CD8-positive, alpha-beta memory T cell (primary cell): ENCODE measurements at places on chromosomes 7 and 10. TPM values are rescaled to one million over a fixed set of nuclear protein-coding genes. Genes with fewer than 3 reads are reported as not detected.

The TRA2A gene
- polyA plus RNA-seq = 37.1 TPM

The BCL7B gene
- 101 TPM for polyA plus RNA-seq

The CCZ1 gene
- 46.3 TPM for polyA plus RNA-seq

The TACC2 gene
- not detected for polyA plus RNA-seq

The PPP1R3A gene
- polyA plus RNA-seq = not detected

- no peaks in the 10 kb centered on the region for H3K4me1 ChIP-seq
- no peak overlapping the region for H3K27ac ChIP-seq
- H3K4me3 ChIP-seq = no peak overlapping the region
- no peaks in the 10 kb centered on the region for H3K27me3 ChIP-seq
Measured at GRCh38 chr7:108189733-108190388, 59.7 kb upstream of the LAMB4 start.

- no peaks in the 10 kb centered on the region for H3K27me3 ChIP-seq
- no peaks in the 10 kb centered on the region for H3K4me1 ChIP-seq
- no peak overlapping the region for H3K27ac ChIP-seq
- DNase-seq = no peak
- H3K4me3 ChIP-seq = no peak overlapping the region
Measured at GRCh38 chr7:103093429-103093828, 18.5 kb downstream of the ARMC10 start.

- no peak overlapping the region for H3K4me3 ChIP-seq
- no peaks in the 10 kb centered on the region for H3K27me3 ChIP-seq
- no peak overlapping the region for H3K27ac ChIP-seq
- no peaks in the 10 kb centered on the region for H3K36me3 ChIP-seq
Measured at GRCh38 chr10:24872049-24872789, 80.2 kb downstream of the PRTFDC1 start.

- no peak for DNase-seq
- no peak overlapping the region for H3K4me3 ChIP-seq
- peaks cover 61% of the 10 kb centered on the region for H3K4me1 ChIP-seq
- peaks cover 59% of the 10 kb centered on the region for H3K36me3 ChIP-seq
Measured at GRCh38 chr7:50397971-50398324, 52.2 kb downstream of the FIGNL1 start.

DNA sequence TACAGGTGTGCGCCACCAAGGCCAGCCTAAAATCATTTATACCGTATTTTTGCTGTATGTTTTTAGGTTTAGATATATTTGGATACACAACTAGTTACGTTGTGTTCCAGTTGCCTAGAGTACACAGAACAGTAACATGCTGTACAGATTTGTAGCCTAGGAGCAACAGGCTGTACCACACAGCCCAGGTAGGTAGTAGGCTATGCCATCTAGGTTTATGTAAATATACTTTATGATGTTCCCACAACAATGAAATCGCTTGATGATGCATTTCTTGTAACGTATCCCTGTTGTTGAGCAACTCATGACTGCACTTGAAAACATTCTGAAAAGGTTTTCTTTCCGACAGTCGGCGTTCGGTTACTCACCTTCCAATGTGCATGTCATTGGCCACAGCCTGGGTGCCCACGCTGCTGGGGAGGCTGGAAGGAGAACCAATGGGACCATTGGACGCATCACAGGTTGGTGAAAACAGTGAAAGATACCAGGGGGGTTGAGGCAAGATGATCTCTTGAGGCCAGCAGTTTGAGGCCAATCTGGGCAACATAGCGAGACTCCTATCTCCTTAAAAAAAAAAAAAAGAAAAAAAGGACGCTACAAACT, 7.7 kb downstream of the PNLIP start:
- no peak overlapping the region for H3K27ac ChIP-seq
- no peaks in the 10 kb centered on the region for H3K36me3 ChIP-seq
- DNase-seq = no peak
- H3K4me3 ChIP-seq = no peak overlapping the region
- H3K4me1 ChIP-seq = no peaks in the 10 kb centered on the region
- no peaks in the 10 kb centered on the region for H3K27me3 ChIP-seq

GRCh38 chr7:15855525-15856109, 169.1 kb upstream of the MEOX2 start:
- no peaks in the 10 kb centered on the region for H3K4me1 ChIP-seq
- no peak overlapping the region for H3K27ac ChIP-seq
- no peaks in the 10 kb centered on the region for H3K36me3 ChIP-seq
- no peaks in the 10 kb centered on the region for H3K27me3 ChIP-seq

GRCh38 chr7:150954986-150955518, 23.1 kb downstream of the KCNH2 start:
- no peaks in the 10 kb centered on the region for H3K36me3 ChIP-seq
- no peaks in the 10 kb centered on the region for H3K4me1 ChIP-seq
- H3K27me3 ChIP-seq = peaks cover 7% of the 10 kb centered on the region
- peak overlapping the region; percentile 19 for H3K4me3 ChIP-seq
- H3K27ac ChIP-seq = peak overlapping the region; percentile 79

DNA sequence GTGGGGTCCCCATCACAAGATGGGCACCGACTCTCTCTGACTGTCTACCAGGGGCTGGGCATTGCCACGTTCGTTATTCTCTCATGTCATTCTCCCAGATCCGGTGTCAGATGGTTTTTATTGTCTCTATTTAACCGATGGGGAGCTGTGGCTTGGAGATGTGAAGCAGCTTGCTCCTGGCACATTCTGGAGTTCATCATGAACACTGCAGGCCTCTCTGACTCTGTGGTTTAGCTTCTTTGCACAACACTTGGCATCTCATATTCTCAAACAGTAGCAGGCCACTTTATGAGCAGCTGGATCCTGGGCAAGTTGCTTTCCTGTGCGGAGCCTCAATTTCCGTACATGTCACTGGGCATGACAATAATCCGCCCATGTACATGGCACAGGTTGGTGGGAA, 119.9 kb downstream of the LRRC18 start:
- no peak overlapping the region for H3K4me3 ChIP-seq
- H3K4me1 ChIP-seq = no peaks in the 10 kb centered on the region
- no peak overlapping the region for H3K27ac ChIP-seq
- no peaks in the 10 kb centered on the region for H3K36me3 ChIP-seq

DNA sequence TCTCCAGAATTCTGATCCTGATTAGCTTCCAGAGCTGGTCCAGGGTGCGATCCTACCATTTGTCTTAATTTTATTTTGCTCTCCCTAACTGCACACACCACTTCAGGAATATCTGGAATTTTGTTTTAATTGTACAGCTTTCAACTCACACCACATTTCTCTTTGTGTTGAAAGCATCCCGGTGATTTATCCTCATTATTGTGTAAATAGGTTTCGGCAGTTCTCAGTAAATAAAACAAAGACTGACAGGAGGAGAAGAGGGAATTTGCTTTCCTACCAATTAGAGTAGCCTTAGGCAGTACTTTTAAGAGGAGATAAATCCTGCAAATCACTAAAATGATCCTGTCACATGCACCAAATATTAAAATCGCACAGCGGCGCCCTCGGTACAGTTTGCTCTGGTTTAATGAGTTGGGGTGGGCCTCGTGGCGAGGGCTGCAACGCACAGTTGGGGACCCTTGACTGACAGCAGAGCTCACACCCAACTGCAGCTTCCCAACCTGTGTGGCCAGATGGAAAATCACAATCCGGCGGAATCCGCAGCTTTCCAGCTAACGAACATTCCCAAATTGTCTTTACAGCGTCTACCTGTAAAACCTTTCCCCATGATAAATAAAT, 62.6 kb downstream of the EBF3 start:
- no peak overlapping the region for H3K27ac ChIP-seq
- H3K4me1 ChIP-seq = no peaks in the 10 kb centered on the region
- H3K36me3 ChIP-seq = no peaks in the 10 kb centered on the region
- H3K4me3 ChIP-seq = no peak overlapping the region
- no peak for DNase-seq

DNA sequence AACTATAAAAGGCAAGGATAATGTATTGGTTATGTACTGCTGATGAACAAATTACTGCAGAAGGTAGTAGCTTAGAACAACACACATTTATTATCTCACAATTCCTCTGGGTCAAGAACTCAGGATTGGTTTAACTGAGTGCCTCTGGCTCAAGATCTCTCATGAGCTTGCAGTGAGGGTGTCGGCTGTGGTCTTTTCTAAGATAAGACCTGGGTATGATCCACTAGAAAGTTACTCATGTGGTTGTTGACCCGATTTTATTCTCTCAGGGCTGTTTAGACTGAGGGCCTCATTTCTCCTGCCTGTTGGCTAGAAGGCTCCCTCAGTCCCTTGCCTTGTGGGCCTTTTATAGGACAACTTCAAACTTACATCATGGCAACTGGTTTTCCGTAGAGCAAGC, 86.7 kb downstream of the VWDE start:
- no peaks in the 10 kb centered on the region for H3K4me1 ChIP-seq
- no peaks in the 10 kb centered on the region for H3K27me3 ChIP-seq
- no peak for DNase-seq

GRCh38 chr10:98265403-98266378, 2.3 kb downstream of the LOXL4 start:
- peaks cover 3% of the 10 kb centered on the region for H3K27me3 ChIP-seq
- H3K4me3 ChIP-seq = no peak overlapping the region
- no peak overlapping the region for H3K27ac ChIP-seq
- no peaks in the 10 kb centered on the region for H3K36me3 ChIP-seq
- peaks cover 4% of the 10 kb centered on the region for H3K4me1 ChIP-seq
- DNase-seq = no peak

DNA sequence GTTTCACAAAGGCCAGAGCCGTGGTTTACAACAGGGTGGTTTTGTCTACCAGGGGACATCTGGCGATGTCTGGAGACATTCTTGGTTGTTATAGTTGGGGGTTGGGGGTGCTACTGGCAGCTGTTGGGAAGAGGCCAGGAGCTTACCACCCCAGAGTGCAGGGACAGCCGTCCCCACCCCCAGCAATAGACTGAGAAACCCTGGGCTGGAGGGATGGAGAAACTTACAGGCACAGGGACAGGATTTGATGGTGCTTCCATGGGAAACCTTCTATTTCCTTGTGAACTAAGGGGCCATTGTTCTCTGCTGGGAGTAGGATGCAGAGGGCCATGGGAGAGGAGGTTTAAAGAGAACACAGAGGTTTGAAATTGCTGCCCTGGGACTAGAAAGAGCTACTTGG, 10.9 kb downstream of the ADCK2 start:
- DNase-seq = no peak
- H3K4me3 ChIP-seq = no peak overlapping the region
- no peaks in the 10 kb centered on the region for H3K4me1 ChIP-seq
- no peaks in the 10 kb centered on the region for H3K27me3 ChIP-seq
- peaks cover 3% of the 10 kb centered on the region for H3K36me3 ChIP-seq

DNA sequence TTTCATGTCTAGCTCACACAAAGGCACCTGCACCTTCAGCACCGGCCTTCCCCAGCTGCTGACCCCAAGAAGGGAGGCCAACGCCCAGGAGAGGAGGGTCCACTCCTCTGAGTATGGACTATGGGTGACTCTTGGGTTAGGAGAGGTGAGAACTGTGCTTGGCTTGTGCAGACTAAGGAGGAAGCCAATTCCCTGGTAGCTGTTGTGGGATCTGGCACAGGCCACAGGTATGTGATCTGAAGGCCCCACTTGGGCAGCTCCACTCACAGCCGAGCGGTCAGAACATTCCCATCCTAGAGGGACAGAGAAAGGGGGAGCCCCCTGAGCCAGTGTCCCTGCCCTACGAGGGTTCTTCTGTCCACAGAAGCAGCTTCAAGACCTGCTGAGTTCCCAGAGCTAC, 52.8 kb upstream of the FIGNL1 start:
- DNase-seq = no peak
- H3K27ac ChIP-seq = no peak overlapping the region
- no peaks in the 10 kb centered on the region for H3K36me3 ChIP-seq
- no peaks in the 10 kb centered on the region for H3K4me1 ChIP-seq

- H3K36me3 ChIP-seq = no peaks in the 10 kb centered on the region
- H3K27me3 ChIP-seq = no peaks in the 10 kb centered on the region
- no peak overlapping the region for H3K27ac ChIP-seq
- no peak for DNase-seq
Measured at GRCh38 chr10:16360001-16360400, 76.8 kb upstream of the PTER start.

DNA sequence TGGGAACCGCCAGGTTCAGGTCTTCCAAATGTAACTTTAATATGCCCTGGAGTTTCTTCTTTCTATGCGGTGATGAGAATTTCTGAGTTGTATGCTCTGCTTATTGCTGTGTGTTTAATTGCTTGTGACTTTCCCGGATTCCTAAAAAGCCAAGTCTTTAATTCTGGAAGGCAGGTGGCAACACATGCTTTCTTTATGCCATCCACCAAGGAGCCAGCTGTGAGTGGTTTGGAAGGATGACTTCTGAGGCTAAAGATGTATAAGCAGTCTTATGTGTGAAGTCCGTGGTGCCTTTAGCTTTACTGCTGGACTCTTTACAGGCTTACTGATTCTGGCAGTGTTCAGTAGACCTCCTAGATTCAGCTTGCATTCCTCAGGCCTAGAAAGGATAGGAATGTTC, 3.1 kb downstream of the SDK1 start:
- DNase-seq = no peak
- H3K4me3 ChIP-seq = no peak overlapping the region
- no peaks in the 10 kb centered on the region for H3K36me3 ChIP-seq
- H3K27me3 ChIP-seq = peaks cover 5% of the 10 kb centered on the region
- H3K27ac ChIP-seq = no peak overlapping the region
- peaks cover 10% of the 10 kb centered on the region for H3K4me1 ChIP-seq

DNA sequence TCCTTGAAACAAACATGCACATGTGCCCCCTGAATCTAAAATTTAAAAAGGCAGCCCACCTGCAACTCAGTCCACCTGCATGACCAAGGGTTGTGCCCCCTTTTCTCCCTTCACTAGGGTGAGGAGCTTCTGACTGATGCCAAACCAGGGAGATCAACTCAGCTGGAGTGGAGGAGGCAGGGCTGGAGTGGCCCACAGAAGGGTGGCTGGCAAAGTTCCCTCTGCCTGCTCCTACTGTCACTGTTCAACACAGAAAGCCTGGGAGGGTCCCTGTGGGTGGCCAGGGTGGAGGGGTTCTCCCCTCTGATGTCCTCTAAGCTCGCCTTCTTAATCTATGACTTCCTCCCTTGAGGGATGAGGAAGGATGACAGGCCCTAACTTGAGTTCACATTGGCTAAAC, 55.7 kb upstream of the ANTXRL start:
- H3K4me3 ChIP-seq = no peak overlapping the region
- peaks cover 5% of the 10 kb centered on the region for H3K36me3 ChIP-seq
- no peaks in the 10 kb centered on the region for H3K27me3 ChIP-seq
- no peak for DNase-seq
- H3K27ac ChIP-seq = no peak overlapping the region

- H3K4me3 ChIP-seq = no peak overlapping the region
- H3K36me3 ChIP-seq = no peaks in the 10 kb centered on the region
- no peaks in the 10 kb centered on the region for H3K27me3 ChIP-seq
- H3K27ac ChIP-seq = no peak overlapping the region
- no peak for DNase-seq
Measured at GRCh38 chr10:62037166-62037831, 135.8 kb downstream of the ARID5B start.

- H3K4me1 ChIP-seq = no peaks in the 10 kb centered on the region
- peaks cover 6% of the 10 kb centered on the region for H3K27me3 ChIP-seq
- H3K36me3 ChIP-seq = no peaks in the 10 kb centered on the region
- no peak overlapping the region for H3K4me3 ChIP-seq
- H3K27ac ChIP-seq = no peak overlapping the region
Measured at GRCh38 chr10:133230387-133231195, 574 bp downstream of the UTF1 start.
